ENCODE measurements at places on chromosomes 12 and 14.

DNA sequence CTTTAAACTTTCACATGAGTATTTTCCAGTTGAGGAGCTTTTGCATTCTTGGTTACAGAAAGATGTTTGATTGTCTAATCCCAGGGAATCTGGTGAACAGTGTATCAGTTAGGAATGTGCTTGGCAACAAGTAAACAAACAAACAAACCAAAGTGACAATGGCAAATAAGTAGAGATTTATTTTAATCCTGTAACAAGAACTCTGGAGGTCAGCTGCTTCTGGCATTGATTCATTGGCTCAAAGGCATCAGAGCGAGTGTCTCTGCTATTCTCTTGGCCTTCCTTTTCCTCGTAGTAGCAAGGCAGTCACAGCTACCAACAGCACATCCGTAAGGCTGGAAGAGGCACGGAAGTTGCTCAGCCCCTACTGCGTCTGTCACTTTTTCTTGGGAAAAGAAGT, 37.2 kb downstream of the CRADD start:
- no peak for DNase-seq

- no peak for DNase-seq
These were observed 91.6 kb downstream of the EGLN3 start for GRCh38 chr14:33859306-33859705.

GRCh38 chr14:21505012-21505553, 6.1 kb downstream of the METTL3 start:
- DNase-seq: no peak

- DNase-seq: no peak
These were observed 499 bp downstream of the MIPOL1 start for GRCh38 chr14:37198273-37198598.

GRCh38 chr12:47821346-47821706, 1.6 kb upstream of the HDAC7 start:
- no peak for DNase-seq

- no peak for DNase-seq
These were observed 894.0 kb downstream of the NRXN3 start for GRCh38 chr14:79064214-79064613.

DNA sequence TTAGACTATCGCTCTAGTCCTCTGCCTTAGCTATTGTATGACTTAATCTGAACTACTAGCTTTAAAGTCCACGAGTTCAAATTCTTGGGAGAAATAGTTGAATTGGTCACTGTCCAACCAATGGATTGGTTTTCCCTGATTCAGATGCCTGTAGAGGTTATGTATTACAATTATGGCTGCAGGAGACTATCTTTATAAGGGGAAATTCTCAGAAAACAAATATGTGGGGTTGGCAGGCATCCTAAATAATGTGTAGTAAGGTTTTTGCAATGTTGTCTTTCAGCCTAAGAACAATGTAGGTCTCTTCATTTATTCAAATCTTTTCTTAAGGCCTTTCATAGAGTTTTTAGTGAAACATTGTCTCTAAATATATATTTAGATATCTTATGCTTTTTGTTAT, 26.9 kb downstream of the MYRFL start:
- DNase-seq: no peak

GRCh38 chr14:26395726-26396125, 202.1 kb downstream of the NOVA1 start:
- DNase-seq: no peak

DNA sequence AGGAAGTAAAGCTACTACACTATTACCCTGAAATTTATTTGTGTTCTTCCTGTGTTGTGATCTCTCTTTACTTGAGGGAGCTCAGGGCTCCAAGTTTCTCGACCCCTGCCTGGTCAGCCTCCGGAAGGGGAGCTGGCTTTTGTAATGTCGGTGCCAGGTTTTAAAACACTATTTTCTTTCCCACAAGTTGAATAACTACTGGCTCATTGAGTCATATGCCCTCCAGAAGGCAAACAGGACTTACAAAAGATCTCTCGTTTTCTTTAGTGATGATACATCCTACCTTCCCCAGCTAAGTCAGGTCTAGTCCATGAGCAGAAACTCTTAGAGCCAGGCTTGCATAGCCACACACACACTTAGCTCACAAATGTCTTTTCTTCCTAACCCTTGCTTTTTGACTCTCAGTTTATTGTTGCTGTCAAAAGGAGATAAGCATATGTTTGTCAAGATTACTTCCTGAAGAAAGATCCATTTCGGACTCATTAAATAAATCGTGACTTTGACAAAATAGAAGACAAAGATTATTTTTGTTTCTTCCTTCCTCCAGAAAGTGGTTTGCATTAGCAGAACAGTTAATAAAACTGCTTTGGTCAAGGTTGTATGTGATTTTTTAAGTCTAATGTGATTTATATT, 209.8 kb upstream of the FLRT2 start:
- no peak for DNase-seq

- DNase-seq: peak; percentile 61
These were observed at the start of gene KCNK10 for GRCh38 chr14:88323086-88323522. Gene KCNK10 (minus strand): TSS chr14:88323269. CDS start chr14:88322798, 471 bp downstream.

- DNase-seq: no peak
These were observed 23.2 kb downstream of the HSPB8 start for GRCh38 chr12:119201789-119202543.

DNA sequence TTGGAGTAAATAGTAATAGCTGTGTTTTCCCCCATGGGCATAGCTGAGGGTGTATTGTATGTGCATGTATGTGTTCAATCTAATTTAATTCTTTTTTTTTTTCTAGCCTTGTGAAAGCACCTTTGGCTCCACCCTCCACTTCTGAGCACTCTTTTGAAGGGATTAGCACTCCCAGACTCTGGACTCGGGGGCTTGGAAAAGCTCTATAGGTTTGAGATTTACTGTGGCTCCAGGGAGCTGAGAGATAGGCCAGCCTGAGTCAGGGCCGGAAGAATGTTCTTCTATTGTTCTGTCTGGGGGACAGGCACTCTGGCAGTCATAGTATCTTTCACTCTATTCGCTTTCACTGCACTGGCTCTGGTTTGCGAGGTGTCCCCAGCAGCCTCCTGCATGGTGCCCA, 540.0 kb upstream of the TBX3 start:
- DNase-seq: no peak

GRCh38 chr12:111430433-111431353, 25.0 kb downstream of the SH2B3 start:
- DNase-seq: no peak

DNA sequence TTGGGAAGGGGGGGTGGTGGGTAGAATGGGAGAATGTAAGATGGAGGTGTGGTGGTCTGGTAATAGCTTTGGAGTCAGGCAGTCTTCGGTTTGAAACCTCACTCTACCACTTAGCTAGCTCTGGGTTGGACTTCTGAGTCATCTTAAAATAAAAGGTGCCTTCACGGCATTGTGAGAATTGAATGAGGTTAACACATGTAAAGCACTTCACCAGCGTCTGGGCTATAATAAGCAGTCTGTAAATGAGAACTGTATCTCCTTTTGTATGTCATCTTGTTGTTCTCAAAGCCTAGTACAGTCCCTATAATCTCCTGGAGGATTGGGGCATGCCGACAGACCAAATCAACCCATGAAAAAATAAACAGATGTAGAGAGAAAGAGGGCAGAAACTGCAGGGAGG, 11.2 kb downstream of the C2CD5 start:
- DNase-seq: no peak

GRCh38 chr12:52524241-52524897, 4.2 kb upstream of the KRT5 start:
- no peak for DNase-seq

DNA sequence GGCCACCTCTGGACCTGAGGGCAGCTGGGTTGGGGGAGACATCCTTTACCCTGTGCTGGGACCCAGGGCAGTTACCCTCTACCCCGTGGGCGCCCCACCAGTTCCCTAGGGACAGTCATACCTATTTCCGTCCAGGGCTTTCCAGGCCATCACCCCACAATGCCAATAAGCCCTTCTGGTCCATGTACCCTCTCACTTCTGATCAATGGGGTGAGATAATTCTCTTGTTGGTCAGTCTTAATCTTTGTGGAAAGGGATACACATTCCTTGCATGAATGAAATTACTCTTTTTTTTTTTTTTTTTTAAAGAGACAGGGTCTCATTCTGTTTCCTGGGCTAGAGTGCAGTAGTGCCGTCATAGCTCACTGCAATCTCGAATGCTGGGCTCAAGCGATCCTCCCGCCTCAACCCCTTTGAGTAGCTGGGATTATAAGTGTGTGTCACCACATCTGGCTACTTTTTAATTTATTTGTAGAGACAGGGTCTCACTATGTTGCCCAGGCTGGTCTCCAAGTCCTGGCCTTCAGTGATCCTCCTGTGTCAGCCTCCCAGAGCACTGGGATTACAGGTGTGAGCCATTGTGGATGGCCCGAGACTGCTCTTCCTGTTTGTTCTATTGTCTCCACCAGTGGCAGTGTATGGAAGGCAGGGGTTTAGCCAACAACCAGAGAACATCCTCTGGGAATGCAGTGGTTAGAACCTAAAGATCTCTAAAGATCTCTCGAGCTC, 46.3 kb upstream of the STON2 start:
- no peak for DNase-seq

- DNase-seq: no peak
These were observed 48.5 kb downstream of the BBS10 start for GRCh38 chr12:76299536-76300296.

- no peak for DNase-seq
These were observed 184.8 kb downstream of the SLC16A7 start for GRCh38 chr12:59780605-59781135.

GRCh38 chr12:115384391-115384790, 700.4 kb upstream of the TBX3 start:
- no peak for DNase-seq

DNA sequence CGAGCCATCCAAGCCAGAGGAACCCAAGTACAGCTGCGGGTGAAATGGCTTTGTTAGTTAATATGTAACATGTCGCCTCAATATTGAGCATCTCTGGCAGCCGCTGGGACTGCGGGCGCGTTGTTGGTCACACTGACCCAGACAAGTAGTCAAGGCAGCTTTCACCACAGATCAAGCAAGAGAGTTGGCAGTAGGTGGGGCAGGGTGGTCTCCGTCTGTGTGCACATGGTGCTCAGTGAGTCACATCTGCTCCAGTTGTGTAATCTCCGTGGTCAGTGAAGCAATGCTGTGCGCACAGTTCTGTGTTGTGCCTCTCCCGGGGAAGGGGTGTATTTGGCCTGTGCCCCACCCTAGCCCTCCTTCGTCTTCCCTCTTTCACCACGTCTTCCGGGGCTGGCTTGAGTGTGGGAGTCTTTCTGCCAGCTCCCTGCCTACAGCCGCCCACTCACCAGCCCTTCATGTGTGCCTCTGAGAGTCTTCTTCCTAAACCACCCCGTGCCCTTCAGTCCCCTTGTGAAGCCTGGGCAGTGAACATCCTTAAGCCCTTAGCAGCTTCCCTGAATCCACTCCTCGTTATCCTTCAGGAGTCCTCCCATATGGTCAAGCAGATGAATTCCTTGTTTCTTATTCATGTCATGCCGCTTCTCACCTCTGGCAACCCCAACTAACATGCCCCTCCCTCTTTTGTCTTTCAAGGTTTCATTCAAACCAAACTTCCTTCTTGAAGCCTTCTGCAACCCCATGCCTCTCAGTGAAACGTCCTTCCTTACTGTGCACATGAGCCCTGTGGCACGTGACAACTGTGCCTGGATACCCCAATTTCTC, 242.1 kb downstream of the CACNA1C start:
- DNase-seq: no peak
